Neural crest cell (in vitro differentiated cells): ENCODE measurements at places on chromosomes 11 and 22. TPM values are rescaled to one million over a fixed set of nuclear protein-coding genes. Genes with fewer than 3 reads are reported as not detected.

Gene MMP3
- total RNA-seq: not detected in 2 replicates

Gene ISX
- total RNA-seq: not detected in 2 replicates

Gene P2RX3
- total RNA-seq: 14.3 and 15.5 TPM in 2 replicates

Gene RAB38
- 3.6 and 4.7 TPM in 2 replicates for total RNA-seq

Gene PKDREJ
- 0.02 TPM in 1 of 2 replicates, not detected in the other for total RNA-seq

Gene FERMT3
- 2.8 and 3.8 TPM in 2 replicates for total RNA-seq

Gene OR6A2
- total RNA-seq: 0.20 and 0.21 TPM in 2 replicates

Gene OLFML1
- total RNA-seq: 0.84 and 1.1 TPM in 2 replicates

Gene UBQLNL
- 0.09 and 0.20 TPM in 2 replicates for total RNA-seq

Gene RFPL2
- 0.21 TPM in 1 of 2 replicates, not detected in the other for total RNA-seq
